Ovary (tissue), 10 donors: ENCODE measurements at places on chromosomes 2 and 18. TPM values are rescaled to one million over a fixed set of nuclear protein-coding genes. Genes with fewer than 3 reads are reported as not detected.
A peak's percentile ranks its signal among the peaks of the same experiment; 100 is the strongest.

Gene NDC80
- total RNA-seq = 0.17 TPM

Gene PUS10
- total RNA-seq = 6.7 TPM

Gene TFCP2L1
- total RNA-seq = 1.5 TPM

Gene CRYGD
- 2.4 TPM for total RNA-seq

- no peaks in the 10 kb centered on the region for H3K27me3 ChIP-seq
- no peaks in the 10 kb centered on the region for H3K4me1 ChIP-seq
- peak; percentile 10 for DNase-seq
- no peak overlapping the region for H3K4me3 ChIP-seq
- no peak overlapping the region for H3K27ac ChIP-seq
- no peaks in the 10 kb centered on the region for H3K36me3 ChIP-seq
Observed at GRCh38 chr2:238097988-238098871, 1.9 kb upstream of the ESPNL start.

DNA sequence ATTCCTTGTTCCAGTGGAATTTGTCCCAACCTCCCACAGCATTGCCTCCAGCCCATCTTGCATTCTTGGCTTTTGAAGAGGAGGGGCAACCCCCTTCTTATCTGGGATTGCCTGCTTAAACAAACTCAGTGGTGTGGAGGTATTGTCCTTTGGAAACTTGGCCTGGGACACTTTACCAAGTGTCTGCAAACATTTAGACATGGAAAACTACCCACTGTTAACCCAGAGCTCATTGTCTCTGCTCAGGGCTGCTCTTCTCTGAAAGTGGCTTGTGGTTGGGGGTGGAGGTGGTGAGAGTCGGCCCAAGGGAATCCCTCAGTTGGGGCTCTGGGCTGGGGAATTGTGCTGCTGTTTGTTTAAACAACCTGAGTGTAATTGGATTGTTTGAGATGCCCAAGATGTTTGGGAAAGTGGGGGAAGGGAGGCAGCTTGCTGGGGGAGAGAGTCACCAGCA, 178.3 kb upstream of the GATA6 start:
- H3K4me3 ChIP-seq = no peak overlapping the region
- no peak overlapping the region for H3K27ac ChIP-seq
- no peaks in the 10 kb centered on the region for H3K36me3 ChIP-seq
- no peak for DNase-seq
- no peaks in the 10 kb centered on the region for H3K27me3 ChIP-seq
- no peaks in the 10 kb centered on the region for H3K4me1 ChIP-seq

DNA sequence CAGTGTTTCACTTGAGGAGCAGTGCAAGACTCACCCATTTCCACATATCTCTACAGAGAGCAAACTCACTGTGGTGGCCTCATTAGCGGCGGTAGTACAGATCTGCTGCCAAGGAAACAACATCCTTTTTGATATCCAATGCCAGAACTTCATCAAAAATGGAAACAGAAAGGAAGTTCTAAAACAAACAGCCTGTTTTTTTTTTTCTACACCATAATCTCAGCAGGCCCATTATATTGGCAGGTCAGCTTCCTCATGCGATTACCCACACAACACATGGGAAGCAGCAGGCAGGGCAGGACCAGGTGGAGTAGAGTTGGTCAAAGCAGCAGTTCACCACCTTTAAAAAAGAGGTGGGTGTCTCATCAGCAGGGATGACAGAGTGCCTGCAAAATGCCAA, 678.9 kb upstream of the CELF4 start:
- DNase-seq = no peak
- H3K27me3 ChIP-seq = no peaks in the 10 kb centered on the region
- no peaks in the 10 kb centered on the region for H3K4me1 ChIP-seq
- H3K36me3 ChIP-seq = no peaks in the 10 kb centered on the region

DNA sequence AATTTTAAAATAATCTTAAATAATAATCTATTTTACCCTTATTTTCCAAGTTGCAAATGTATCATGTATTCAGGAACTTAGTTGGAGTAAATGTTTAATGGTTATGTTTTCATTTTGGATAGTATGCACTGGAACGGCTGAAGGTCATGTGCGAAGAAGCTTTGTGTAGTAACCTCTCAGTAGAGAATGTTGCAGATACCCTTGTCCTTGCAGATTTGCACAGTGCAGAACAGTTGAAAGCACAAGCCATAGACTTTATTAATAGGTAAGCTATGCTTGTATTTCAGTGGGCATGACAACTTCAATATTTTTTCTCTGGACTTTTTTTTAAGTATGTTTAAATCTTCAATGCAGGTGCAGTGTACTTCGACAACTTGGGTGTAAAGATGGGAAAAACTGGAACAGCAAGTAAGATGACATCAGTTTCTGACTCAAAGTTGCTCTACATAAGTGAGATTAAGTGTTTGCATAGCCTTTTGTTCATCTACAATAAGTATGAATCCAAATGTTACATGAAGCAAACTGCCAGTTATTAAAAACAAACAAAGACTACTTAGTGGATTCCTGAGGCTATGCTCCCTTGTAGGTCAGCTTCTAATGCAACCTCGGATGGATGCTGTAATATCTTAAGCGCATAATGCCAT, 63.1 kb downstream of the SPOPL start:
- H3K36me3 ChIP-seq = no peaks in the 10 kb centered on the region
- no peak overlapping the region for H3K4me3 ChIP-seq
- H3K4me1 ChIP-seq = no peaks in the 10 kb centered on the region
- no peaks in the 10 kb centered on the region for H3K27me3 ChIP-seq
- H3K27ac ChIP-seq = no peak overlapping the region
- no peak for DNase-seq

GRCh38 chr2:101854877-101855276, 136.9 kb upstream of the IL1R2 start:
- H3K4me1 ChIP-seq = peaks cover 3% of the 10 kb centered on the region
- no peak overlapping the region for H3K4me3 ChIP-seq
- H3K27me3 ChIP-seq = no peaks in the 10 kb centered on the region
- H3K36me3 ChIP-seq = no peaks in the 10 kb centered on the region
- DNase-seq = no peak
- no peak overlapping the region for H3K27ac ChIP-seq

GRCh38 chr2:42792583-42793333, at the start of gene HAAO:
Gene HAAO, minus strand, starts transcription at chr2:42792583. Its CDS starts 47 bp downstream, at chr2:42792536.
- H3K27me3 ChIP-seq = no peaks in the 10 kb centered on the region
- peak; percentile 75 for DNase-seq
- peak within 1 kb of the TSS; percentile 85 for H3K27ac ChIP-seq
